ENCODE measurements at places on chromosomes 7 and 10.

GRCh38 chr7:140902303-140902953 is 22.3 kb downstream of the BRAF start:
- DNase-seq: peak; percentile 55

DNA sequence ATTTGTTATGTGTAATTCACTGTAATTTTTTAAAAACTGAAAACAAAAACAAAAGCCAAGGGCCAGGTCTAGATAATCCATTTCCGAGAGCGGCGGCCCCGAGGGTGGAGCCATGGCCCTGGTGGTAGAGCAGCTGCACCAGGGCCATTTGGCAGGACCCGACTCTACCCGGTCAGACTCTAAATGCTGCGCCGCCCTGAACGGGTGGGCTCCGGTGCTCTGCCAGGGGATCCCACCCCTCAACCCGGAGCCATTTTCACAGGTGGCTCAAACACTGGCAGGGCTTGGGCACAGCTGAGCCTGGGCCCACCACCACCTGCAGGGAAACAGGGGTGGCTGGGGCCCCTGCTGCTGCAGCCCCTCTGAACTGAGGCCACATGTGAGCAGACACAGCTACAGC is 56.9 kb downstream of the DPYSL4 start:
- no peak for DNase-seq

DNA sequence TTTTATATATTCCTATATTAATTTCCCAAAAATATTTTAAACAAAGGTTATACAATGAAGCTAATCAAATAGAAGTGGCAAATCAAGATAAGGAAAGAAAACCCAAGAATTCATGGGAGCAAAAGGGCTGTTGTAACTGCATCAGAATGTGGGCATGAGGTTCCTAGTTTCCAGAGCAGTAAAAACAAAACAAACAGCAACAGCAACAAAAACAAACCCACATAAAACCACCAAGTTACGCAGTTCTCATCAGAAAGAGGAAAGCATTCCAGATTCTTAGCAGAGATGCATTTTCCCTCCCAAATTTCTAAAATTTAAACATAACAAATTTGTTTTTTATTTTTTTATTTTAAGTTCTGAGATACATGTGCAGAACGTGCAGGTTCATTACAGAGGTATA is 34.8 kb upstream of the MSMB start:
- no peak for DNase-seq

DNA sequence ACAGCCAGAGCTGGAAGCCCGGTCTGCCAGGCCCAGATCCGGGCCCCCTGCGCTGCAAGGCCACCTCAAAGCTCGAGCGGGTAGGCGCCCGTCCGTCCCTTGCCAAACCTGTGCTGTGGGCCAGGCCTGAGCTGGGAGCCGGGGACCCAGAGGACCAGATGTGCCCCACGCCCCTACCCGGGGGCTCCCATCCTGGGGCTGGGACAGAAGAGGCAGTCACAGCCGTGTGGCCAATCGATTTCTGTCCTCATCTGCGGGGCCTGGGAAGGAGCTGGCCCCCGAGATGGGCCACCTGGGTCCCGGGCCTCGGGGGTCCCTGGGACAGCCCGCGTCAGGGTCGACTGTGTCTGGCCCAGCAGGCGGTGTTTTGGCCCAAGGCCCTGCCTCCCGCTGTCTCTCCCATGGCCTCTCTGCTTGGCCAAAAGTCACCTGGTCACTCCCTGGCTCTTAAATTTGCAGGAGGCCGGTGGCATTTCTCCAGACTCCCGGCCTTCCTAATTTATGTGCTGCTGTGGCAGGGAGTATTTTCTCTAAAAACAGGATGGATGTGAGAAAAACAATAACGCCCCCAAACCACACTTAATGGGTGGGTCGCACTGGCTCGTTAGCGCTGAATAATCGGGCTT is 63.8 kb downstream of the UNCX start:
- no peak for DNase-seq

GRCh38 chr7:2084781-2085505 is 147.8 kb downstream of the MAD1L1 start:
- DNase-seq: peak; percentile 58

GRCh38 chr10:21363092-21363730 is 162.3 kb downstream of the SKIDA1 start:
- no peak for DNase-seq

- no peak for DNase-seq
These were observed 181.2 kb upstream of the KCND2 start for GRCh38 chr7:120091807-120092206.

DNA sequence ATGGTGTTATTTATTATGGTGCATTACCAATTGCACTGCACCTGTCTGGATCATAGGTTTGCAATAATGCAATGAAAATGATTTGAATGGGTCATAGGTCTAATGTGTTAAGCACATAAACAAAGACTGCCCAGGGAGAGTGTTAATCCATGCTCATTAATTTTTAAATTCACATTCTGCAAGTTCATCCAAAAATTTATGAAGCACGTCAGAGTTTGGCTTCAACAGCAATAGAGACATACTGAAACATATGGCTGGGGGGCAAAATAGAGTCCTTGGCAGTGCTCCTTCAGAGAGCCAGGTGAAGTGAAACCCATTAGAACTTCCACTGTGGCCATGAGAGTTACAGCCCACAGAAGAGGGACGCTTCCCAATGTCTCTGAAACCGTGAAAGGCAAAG is 441.1 kb downstream of the POM121L12 start:
- no peak for DNase-seq

DNA sequence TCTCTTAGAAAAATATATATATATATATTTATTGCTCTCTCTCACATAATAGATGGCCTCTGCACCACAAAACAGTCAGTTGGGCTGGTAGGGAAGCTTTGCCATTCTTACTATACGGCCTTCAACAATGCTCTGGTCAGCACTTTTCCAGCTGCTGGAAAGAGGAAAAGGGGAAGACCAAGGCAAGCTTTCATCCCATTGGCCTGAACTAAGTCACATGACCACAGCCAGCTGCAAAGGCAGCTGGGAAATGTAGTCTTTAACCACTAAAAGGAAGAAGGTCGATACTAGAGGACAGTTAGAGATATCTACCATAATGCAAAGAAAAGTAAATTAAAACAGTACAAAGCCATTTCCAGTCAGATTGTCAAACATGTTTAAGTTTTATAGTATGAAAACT is 58.4 kb upstream of the MACROH2A2 start:
- no peak for DNase-seq

GRCh38 chr7:44793919-44794318 is 2.6 kb upstream of the PPIA start:
- DNase-seq: no peak

- DNase-seq: no peak
These were observed 239.7 kb upstream of the MYO3A start for GRCh38 chr10:25694206-25694933.

DNA sequence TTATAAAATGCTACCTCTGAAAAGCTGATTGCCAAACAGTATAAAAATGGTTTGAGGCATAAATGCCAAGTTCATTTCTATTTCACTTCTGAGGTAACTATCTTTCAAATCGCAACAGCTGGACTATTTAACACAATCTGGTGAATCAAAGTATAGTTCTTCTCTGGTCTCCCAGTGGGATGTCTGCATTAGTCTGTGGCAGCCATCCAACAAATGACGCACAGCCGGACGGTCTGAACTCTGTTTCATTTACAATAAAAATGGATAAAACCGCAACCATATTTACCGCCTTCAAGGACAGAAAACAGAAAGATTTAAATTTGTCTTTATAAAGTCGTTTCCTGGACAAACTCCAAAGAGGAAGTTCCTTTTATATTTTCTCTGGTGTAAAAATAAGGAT is 41.9 kb downstream of the ENO4 start:
- DNase-seq: no peak

- no peak for DNase-seq
These were observed 40.0 kb downstream of the RAPGEF5 start for GRCh38 chr7:22316914-22317313.

DNA sequence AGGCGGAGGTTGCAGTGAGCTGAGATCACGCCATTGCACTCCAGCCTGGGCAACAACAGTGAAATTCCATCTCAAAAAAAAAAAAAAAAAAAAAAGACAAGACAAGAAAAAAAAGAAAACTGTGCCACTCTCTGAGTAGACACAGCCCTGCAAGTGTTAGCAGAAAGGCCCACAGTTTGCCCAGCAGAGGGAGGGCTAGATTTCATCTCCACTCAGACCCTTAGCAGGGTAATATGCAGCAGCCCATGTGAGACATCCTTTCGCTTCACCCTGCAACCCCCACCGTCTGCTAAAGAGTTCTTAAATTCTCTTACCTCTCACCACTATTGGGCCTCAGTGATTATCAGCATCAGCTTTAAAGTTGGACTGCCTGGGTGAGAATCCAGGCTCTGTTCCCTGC is 38.2 kb downstream of the CTNNA3 start:
- DNase-seq: no peak

DNA sequence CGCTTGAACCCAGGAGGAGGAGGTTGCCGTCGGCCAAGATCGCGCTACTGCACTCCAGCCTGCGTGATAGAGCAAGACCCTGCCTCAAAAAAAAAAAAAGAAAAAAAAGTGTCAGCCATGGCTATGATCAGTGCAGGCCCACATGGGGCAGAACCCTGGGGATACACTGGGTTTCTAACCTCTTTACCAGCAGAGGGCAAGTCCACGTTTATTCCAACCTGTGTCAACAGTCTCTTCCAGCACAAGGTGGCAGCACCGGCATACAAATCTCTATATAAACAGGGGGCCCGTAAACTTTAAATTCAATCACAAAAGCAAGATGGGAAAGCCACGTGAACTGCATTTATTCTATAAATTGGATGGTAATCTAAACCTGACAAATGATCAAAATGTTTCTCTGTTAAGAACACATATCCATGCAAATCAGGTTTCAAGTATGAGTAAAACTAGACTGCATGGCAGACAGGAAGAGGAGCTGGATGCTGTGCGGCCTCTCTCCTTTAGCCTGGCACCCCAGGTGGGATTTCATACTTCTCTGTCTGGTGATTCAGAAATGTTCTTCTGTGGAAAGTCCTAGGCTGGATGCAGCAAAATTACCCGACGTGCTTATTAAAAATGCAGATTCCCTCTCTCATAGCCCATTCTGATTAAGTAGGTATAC is 60.0 kb upstream of the STEAP1B start:
- DNase-seq: peak; percentile 26

DNA sequence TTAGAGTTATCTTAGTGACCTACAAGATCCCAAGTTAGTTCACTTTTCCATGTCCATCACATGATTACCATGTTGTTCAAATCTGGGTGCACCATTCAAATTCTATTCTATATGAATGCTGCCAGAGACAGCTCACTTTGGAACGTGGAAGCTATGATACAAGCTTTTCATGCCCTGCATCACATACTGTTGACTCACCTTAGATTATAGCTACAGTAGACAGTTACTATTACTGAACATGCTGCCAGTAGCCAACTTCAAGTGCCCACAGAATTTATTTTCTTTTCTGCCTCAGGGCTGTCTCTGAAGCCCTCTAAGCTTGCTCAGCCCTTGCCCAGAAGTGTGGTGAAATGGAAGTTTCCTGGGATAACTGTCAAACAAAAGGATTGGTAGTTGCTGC is 231.1 kb downstream of the GPR158 start:
- no peak for DNase-seq

- no peak for DNase-seq
These were observed 4.8 kb upstream of the DNAAF5 start for GRCh38 chr7:721619-722248.

DNA sequence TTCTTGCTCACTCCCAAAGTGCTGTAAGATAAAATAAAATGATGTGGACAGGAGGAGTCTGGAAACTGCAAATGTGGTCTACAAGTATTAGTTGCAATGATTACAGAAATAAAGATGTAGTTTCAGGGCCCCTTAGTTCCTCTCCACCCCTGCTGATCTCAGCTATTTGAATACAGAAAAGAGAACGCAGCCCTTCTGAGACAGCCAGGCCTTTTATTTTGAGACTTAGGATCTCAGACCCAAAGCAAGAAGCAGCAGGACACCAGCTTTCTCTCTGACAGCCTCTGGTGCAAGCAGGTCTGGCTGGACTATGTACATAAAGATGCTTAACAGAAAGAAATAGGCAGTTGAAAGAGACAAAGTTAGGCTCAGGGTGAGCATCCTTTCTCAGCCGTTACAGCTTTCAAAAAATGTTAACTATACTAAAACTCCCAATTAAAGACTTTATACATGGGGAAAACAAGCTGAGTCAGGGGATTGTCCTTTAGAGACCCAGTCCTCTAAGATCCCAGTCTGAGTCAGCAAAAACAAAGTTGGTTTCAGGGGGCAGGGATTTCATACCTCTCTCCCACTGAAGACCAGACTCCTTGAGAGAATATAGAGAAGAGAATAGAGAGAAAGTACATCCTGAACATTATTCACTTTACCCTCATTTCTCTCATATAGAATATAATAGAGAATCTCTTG is 220.4 kb downstream of the TMEM178B start:
- no peak for DNase-seq

DNA sequence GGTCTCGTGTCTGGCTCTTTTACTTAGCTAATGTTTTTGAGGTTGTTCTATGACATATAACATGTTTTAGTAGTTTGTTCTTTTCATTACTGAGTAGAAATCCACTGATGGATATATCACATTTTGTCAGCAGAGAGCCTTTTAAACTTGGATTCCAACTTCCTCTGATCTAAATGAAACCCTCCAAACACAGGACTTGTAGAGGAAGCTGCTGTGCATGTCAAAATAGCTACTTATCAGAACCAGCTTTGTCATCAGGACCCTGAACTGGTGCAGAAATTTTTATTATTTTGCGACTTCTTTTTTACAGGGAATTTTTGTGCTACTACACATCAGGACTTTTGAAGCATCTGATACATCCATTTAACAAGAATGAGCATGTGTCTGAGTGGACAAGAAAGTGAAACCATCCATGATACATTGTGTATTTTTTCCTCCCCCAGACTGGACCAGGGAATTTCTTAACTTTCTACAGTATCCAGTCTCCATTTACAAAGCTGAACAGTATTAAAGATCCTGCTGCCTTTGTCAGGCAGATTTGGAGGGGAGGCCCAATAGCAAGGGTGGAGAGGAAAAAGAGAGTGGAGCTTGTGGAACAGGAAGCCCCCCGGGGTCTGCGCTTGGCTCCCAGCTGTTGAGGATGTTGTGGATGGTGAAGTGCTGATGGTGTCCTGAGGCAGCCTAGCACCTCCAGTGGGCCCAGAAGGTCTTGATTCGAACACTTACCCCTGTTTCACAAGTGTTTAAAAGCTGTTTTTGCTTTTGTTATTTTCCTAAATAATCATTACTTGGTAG is 29.3 kb upstream of the MTPAP start:
- DNase-seq: no peak
